ENCODE measurements at places on chromosomes 11 and 22.

GRCh38 chr11:79507706-79508105 lies 66.9 kb upstream of the TENM4 start:
- no peak for DNase-seq

DNA sequence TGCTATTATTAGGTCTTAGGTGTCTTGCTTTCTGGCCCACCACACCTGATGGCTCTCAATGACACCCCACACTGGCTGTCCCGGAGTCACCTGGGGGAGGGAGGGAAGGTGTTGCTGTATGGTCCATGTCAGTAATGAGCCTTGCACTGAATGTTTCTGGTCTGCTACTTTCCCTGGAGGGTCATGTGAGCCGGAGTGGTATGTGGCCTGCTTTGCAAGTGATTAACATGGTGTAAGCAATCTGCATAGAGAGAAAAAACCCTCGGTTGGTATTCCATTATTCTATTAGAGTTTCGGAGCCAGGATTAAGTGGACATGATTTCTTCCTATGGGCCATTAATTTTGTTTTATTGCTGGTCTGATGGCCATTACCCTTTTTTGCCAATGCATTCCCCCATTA lies 63.9 kb downstream of the PKNOX2 start:
- no peak for DNase-seq

GRCh38 chr11:132050049-132050448 lies 679.6 kb downstream of the NTM start:
- no peak for DNase-seq

- DNase-seq: no peak
Measured at GRCh38 chr11:3022982-3023381, 30.9 kb upstream of the NAP1L4 start.

DNA sequence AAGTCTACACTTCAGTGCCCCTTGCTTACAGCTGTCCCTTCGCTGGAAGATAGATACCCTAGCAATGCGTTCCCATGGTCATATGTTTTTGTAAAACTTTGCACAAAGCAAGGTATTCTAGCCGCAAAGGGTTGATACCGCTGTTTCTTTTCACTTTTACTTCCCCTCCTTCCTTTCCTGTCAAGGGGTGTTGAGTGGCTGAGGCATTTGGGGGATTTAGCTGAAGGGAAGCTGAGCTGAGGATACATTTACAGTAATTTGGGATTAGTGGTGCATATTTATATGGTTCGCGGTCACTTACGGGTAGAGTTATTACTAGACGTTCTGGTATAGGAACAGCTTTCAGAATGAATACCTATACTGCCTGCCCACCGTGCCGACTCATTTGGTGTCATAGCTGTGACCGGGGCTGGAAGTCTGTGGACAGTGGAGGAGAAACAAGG lies 86.9 kb upstream of the WNT11 start:
- DNase-seq: peak; percentile 34

DNA sequence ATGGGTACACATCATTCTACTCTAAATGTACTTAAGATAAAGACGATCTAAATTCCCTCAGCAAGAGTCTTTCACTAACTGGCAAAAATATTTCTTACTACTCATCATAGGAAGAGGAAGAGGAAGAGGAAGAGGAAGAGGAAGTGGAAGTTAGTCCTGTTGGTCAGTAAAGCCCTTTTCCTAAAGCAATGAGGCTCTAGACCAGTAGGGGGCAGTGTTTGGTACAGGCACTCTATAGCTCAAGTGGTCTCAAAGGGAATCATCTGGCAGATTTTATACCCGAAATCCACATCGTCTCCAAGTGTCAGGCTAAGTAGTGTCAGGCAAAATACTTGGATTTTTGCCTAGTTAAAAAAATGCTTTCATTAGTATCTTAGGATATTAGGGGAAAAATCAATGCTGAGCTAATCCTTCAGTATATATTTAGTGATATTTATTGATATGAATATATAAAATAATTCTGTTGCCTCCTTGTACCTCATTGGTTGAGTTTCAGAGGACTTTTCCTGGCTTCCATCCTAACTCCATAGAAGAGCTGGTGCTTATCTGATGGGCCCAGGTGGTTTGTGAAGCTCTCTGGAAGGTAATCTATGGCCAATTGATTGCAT lies 7.7 kb downstream of the BLID start:
- DNase-seq: no peak

- DNase-seq: no peak
Measured at GRCh38 chr11:105881027-105881426, 141.0 kb downstream of the MSANTD4 start.

GRCh38 chr11:128563308-128563707 lies 24.1 kb downstream of the ETS1 start:
- no peak for DNase-seq

- no peak for DNase-seq
Measured at GRCh38 chr11:28621753-28622152, 513.6 kb downstream of the METTL15 start.

- no peak for DNase-seq
Measured at GRCh38 chr11:111097191-111097590, 148.3 kb upstream of the POU2AF2 start.

DNA sequence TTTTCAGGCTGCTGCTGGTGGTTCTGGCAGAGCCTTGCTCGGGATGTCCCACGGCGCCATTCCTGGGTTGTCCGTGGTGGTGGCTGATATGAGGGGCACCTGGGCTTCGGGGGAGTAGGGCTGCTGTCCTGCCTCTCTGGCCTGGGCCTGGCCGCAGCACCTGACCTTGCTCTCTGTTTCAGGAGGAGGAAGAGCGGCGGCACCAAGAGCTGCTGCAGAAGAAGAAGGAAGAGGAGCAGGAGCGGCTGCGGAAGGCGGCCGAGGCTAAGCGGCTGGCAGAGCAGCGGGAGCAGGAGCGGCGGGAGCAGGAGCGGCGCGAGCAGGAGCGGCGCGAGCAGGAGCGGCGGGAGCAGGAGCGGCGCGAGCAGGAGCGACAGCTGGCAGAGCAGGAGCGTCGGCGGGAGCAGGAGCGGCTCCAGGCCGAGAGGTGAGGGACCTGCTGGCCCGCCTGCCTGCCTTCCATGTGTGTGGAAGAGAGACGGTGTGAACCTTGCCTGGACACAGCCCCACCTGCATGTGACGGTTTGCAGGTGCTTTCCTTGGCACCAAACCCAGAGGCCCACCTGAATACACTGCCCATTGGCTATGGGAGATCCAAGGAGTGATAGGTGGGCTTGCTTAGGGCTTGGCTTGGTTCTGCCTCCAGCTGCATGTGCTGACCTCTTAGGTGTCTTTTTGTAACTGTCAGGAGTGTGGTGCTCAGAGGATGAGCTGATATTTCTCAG lies 22.8 kb downstream of the INCENP start:
- no peak for DNase-seq

DNA sequence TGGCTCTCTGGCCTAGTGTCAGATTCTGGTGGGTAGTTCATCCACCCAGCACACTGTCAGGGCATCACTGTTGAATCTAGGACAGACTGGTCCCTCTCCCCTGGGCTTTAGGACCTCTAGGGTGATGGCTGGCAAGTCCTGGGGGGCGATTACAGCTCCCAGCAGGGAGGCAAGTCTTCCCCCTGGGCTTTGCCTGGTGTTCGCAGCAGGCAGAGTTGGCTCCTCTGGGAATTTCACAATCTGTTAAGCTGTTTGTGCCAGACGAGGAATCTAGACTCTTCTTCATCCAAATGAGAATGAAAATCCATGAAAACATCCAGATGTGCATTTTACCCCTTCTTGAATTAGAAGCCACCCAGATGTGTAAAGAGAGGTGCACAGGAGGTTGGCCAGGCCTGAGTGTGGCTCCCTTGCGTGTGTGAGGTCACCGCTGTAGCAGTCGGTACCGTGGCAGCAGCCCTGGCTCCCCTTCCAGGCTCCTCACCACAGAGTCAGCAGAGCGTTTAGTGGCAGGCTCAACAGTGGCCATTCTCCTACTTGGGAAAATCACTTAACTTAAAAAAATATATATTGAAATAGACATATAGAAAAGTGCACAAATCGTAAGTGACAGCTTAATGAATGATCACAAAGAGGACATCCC lies 99.9 kb upstream of the TBCEL start:
- DNase-seq: no peak

DNA sequence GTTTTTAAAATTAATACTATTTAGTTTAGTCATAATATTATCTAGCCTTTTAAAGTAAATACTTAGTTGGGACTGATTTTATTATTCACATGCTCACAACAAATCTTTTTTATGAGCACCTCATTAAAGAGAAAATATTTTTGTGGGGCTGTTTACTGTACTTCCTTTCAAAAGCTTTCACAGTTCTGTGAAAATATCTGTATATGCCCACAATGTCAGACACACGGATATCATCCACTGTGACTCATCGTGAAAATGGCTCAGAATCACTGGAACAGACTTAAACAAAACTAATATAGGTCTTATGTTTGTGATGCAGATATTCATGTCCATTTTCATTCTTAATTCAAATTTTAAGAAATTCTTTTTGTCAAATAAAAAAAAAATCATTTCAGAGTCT lies 305.2 kb downstream of the RAB38 start:
- no peak for DNase-seq

GRCh38 chr11:70210051-70210501 lies 7.0 kb downstream of the FADD start:
- no peak for DNase-seq

DNA sequence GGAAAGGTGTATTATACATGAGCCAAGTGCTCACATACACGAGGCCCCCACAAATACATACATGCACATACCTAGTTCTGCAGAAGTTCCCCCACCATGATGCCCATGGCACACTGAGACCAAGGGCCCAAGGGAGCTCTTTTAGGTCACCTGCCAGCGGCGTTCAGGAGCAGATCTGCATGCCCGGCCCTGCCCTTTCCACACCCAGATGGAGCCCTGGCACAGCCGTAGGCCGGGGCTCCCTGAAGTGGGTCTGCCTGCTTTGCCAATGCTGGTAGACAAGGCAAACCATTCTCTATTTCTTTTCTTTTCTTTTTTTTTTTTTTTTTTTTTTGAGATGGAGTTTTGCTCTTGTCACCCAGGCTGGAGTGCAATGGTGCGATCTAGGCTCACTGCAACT lies 21.5 kb downstream of the NFAM1 start:
- no peak for DNase-seq

GRCh38 chr11:95229993-95230809 lies 801 bp downstream of the SESN3 start:
- no peak for DNase-seq

DNA sequence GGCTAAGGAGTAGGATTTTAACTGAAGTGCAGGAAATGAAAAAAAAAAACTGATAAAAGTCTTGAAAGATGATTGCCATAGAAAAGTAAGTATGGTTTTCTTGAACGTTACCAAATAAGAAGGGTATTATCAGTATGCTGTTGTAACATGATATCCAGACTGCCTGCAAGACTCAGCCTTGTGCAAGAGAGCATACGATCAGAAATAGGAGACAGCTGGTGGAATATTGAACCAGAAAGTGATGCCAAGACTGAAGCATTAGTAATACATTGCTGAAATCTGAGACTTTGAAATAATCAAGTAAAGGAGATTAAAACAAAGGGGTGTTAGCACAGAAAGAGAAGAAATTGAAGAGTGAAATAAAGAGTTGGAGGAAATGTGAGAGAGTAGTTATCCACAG lies 452.7 kb upstream of the CNTN5 start:
- no peak for DNase-seq

DNA sequence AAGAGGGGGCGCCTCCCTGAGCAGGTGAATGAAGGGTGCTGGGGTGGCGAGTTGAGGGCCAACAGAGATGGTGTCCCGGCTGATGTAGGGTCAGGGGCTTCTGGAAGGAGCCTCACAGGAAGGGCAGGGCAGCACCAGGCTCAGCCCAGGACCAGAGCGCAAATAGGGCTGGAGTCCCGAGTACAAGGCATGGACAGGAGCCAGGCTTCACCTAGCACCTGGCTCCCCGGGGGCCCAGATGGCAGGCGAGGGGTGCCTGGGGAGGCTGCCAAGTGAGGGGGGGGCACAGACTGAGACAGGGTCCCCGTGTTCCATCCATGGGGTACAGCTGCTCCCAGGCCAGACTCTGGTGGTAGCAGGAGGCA lies 105.8 kb downstream of the KCNQ1 start:
- DNase-seq: no peak

GRCh38 chr11:5476186-5476819 lies 12.2 kb upstream of the OR52D1 start:
- DNase-seq: peak; percentile 7

GRCh38 chr11:46827995-46828394 lies 18.1 kb downstream of the CKAP5 start:
- DNase-seq: no peak

- DNase-seq: no peak
Measured at GRCh38 chr11:68542617-68543016, 82.1 kb downstream of the PPP6R3 start.

GRCh38 chr11:114164546-114164945 lies 105.0 kb downstream of the ZBTB16 start:
- DNase-seq: no peak

DNA sequence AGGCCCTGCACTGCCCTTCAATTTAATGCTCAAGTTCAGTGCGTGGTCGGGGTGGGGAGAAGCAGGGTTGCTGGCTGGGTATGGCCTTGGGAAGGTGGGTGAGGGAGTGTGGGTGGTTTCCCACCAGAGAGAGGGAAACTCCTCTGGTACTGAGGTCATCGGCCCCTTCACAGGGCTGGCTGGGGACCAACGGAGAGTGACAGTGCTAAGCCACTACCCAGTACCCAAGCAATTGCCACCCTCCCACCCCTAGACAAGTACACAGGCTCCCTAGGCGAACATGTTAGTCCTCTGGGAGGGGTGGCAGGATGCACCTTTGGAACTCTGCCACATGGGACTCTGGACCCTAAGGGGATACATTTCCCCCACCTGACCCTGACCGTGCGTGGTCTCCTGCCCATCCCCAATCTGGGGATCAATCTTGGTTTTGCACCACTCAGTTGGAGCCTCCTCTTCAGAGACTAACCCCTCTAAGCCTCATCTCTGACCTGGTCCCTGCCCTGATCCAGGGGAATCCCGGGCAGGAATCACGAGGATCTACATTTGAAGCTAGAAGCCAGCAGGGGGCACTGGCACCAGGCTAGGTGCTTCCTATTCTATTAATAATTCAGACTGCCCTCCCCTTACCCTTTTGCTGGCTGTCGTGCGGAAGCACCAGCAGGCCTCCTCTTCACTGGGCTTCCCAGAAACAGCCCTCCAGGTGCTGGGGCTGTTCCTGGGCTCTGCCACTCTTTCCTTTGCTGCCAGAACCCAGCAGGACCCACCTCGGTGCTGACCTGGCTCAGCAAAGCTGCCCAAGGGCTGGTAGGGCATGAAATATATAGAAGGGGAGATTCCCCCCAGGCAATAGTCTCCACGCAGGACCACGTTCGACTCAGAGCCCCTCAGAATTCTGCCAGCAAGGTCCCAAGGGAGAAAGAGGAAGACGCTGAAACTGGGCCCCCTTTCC lies 377.7 kb downstream of the TENM4 start:
- DNase-seq: no peak

DNA sequence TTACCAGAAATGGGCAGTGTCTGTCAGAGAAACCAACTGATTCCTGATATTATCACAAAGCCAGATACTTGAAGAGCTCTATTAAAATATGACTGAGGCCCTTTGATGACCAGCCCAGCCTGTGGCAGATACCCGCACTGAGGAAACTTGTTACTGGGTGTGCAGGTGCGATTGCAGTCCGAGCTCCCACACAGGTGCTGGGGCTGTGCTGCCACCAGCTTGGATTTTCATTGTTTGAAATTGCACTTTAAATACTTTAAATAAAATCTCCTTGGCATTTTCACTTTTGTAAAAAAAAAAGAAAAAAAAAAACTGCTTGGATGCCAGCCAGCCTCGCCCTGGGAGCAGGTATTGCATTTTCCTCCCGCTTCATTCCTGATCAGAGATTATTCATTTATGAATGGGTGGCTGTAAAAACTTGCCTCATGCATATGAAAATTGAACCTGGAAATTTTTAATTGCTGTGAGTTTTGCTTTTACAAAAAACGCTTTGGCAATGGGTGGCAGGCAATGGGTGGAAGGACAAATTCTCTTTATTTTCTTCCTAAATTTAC lies 21.2 kb downstream of the EHF start:
- no peak for DNase-seq
